ENCODE measurements at places on chromosomes 16 and 17.

DNA sequence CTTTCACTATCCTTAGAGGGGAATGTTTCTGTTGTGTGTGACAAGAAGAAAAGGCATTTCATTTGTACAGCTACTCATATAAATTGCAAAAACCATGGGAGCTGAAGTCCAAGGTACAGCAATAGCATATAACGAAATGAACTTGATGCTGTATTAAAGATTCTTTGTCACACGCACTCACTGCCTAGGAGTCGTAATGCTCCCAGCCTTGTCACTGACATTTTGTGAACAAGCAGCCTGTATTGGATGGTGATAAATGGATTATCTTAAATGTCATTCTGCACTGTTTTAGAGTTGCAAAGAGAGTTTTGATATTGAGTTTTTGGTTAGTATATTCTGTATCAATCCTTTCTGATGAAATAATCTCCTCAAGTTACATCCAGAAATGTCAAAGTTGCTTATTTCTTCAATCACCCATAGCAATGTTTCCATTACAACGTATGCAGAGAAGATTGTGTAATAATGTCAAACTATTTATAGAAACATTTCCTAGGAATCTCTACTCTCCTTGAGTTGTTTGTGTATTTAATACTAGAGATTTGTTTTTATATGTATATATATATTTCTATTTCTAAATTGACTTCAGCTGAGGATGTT, 270.6 kb downstream of the FTO start:
- DNase-seq: no peak

DNA sequence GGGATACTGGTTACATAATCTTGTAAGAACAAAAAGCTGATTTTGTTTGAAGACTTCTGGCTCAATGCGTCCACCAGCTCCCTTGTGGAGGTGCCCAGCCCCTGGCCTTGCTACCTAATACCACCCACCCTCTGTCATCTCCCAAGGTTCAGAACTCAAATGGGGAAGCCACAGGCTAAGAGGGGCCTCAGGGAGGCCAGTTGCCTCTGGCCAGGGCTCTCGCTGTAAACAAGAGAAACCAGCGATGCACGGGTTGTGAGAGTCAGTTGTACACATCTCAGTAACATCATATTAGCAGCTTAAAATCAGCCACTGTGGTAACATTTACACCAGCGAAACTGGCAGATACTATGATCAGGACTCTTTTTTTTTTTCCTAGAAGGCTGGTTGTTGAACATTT, 6.0 kb downstream of the TEKT5 start:
- no peak for DNase-seq

DNA sequence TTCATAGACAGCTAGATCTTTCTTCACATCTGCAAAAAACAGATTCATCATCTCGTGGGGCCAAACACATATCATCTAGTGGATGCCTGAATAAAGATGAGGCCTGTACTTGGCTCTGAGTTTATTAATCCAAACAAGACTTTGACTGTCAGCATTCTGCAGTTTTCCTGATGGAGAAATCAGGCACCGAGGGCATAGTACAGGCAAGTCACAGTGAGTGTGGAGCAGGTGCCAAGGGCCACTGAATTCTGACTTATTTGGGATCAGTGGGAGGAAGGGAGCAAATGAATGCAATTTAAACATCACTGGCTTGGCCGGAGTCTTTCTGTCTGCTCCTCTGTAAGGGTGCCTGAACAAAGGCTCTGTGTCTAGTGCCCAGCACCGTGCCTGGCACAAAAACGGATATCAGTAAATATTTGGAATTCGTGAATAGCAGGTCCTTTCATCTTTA, 975 bp downstream of the CFAP20 start:
- no peak for DNase-seq

DNA sequence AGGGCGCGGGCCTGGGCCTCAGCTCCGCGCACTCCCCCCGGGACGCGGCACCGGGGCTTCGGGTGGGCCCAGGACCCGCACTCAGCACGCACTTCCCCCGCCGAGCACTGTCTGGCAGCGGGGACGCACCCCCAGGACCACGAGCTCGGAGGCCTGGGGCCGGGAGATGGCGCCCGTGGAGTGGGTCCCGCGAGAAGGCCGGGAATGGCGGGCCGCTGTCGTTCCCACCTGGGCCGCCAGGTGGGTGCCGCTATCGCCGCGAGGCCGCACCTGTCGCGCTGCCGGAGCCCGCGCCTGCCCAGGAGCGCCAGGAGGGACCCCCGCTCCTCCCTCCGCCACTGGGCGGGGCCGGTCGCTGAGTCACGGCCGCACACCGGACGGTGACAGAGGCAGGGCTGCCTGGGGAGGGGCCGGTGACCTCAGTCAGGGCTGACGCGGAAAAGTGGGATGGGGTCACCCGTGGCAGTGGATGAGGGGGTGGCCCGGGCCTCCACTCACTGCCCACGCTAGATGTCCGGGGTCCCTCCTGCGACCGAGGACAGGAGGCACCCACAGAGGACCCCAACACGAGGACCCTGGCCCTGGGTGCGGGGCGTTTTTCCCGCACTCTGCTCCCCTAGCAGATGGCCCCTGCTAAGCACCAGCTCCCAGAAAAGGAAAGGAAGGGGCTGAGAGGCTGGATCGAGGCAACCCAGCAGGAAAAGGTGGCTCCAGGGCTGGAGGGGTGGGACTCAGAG, 6.9 kb upstream of the ACTG1 start:
- DNase-seq: peak; percentile 71

DNA sequence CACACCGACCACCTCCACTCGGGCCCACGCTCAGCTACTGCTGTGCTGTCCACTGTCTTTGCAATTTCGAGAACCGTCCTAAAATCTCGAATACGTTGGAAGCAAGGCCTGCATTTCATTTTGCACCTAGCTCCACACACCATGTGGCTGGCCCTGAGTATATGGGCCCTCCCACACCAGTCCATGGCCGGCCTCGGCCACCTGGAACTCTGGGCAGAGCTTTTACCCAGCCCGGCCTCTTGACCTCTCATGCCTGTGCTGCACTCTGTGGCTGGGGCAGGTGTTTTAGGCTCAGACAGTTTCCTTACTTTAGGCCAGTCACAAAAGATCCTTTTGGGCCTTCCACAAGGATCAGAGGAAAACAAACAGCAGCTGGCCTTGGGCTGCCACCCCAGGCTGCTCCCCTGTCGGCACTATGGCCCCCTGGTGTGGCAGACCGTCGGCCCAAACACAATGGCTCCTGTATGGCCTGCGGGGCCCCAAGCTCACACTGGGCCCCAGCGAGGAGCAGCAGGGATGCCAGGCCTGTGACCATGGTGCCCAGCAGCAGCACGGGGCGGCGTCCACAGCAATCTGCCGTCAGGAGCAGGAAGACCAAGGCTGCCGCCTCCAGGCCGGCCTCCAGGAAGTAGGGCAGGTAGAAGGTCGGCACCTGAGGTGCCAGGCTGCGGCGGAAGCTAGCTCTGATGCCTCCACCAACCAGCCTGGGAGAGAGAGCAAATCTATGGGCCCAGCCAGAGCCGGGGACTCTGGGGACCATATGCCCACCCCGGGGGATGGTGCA, 2.5 kb downstream of the SLC22A31 start:
- no peak for DNase-seq

DNA sequence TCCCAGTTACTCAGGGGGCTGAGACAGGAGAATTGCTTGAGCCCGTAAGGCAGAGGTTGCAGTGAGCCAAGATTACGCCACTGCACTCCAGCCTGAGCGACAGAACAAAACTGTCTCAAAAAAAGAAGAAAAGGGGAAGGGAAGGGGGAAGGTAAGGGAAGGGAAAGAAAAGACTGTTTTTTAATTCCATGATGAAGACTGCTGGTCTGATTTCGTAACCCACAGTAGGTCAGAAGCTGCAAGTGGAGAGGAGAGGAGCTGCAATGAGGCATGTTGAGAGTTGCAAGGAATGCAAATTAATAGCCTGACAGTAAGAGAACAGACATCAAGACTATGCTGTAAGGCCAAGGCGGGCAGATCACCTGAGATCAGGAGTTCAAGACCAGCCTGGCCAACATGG, 33.3 kb downstream of the HELZ start:
- DNase-seq: no peak

- DNase-seq: no peak
Observed at GRCh38 chr16:76335180-76335974, 58.2 kb downstream of the CNTNAP4 start.

DNA sequence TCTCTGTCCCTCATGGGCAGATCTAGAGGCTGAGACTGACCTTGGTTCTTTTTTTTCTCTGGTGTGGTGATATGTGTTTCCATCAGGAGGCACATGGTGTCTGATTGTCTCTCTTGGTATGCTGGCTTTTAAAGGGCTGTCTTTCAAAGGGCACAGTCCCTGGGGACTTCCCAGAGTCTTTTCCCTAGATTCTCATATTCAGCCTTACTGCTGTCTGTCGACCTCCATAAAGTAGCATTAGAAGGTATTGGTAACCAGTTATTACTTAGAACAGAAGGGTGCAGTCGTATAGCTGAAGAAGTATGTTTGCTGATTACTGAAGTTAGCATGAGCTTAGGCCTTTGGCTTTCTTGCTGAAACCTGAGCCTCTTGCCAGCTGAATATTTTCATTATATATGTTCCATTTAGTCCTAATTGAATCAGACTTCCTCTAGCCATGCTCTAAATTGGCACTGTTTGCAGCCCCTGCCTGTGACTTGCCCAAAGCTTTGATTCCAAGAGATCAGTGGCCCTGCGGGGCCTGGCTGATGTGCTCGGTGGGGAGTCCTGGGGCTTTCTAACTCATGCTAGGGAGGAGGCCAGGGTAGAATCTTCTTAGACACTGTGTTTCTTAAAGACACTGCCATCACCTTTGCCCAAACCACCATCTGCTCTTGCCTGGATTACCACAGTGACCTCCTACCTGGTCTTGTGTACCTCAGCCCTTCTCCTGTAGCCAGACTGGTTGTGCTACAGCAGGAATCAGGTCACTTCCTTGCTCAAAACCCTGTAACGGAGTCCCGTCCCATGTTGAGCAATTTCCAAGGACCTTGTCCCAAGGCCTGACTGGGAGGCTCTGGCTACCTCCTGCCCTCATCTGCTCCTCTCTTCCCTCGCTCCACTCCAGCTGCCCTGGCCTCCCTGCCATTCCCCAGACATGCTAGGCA, 71.5 kb downstream of the WWP2 start:
- DNase-seq: no peak

DNA sequence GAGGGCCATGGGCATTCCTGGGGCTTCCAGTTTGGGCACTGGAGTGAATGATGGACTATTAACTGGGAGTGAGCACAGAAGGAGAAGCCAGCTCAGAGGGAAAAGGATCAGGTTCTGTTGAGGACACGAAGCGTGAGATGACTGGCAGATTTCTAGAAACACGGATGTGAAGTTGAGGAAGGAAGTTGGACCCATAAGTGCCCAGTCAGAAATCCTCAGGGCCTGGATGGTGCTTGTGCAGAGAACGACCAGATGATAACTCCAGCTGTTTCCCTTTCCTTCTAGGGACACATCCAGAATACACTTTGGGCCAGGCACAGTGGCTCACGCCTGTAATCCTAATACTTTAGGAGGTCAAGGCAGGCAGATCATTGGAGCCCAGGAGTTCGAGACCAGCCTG, 23.3 kb upstream of the ANKRD40CL start:
- no peak for DNase-seq

- no peak for DNase-seq
Observed at GRCh38 chr16:64172226-64172625, 949.6 kb downstream of the CDH11 start.

- DNase-seq: peak; percentile 78
Observed at GRCh38 chr17:82434216-82434565, 15.8 kb upstream of the OGFOD3 start.

DNA sequence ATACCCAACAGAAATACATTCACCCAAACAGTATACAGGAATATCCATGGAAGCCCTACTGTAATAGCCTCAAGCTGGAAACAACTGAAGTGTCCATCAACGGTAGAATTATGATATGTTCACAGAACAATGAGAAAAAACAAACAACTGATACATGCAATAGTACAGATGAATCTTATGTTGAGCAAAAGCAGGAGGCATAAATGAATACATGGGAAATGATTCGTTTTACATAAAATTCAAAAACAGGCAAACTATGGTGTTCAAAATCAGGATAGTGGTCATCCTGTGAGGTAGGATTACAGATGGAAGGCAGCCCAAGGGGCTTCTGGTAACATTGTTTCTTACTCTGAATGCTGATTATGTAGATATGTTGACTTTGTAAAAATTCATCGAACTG, 25.1 kb downstream of the RFFL start:
- no peak for DNase-seq

DNA sequence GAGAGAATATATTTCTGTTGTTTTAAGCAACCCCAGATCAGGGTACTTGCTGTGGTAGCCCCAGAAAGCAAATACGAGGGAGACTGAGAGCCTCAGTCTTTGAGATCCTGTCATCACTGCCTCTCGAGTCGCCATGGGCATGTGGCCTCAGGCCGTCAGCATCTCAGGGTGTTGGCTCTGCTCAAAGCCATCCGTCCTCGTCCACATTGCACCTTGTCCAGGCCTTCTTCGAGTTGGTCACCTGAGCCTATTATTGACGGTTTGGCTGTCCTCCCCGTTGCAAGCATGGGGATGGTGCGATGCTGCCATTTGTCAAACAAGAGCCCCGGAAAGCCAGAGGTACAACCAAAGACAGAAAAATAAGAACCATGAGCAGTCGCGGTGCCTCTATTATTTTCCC, 136.9 kb downstream of the IRF8 start:
- DNase-seq: no peak

GRCh38 chr17:81427173-81428120, 32.2 kb downstream of the BAHCC1 start:
- DNase-seq: no peak

DNA sequence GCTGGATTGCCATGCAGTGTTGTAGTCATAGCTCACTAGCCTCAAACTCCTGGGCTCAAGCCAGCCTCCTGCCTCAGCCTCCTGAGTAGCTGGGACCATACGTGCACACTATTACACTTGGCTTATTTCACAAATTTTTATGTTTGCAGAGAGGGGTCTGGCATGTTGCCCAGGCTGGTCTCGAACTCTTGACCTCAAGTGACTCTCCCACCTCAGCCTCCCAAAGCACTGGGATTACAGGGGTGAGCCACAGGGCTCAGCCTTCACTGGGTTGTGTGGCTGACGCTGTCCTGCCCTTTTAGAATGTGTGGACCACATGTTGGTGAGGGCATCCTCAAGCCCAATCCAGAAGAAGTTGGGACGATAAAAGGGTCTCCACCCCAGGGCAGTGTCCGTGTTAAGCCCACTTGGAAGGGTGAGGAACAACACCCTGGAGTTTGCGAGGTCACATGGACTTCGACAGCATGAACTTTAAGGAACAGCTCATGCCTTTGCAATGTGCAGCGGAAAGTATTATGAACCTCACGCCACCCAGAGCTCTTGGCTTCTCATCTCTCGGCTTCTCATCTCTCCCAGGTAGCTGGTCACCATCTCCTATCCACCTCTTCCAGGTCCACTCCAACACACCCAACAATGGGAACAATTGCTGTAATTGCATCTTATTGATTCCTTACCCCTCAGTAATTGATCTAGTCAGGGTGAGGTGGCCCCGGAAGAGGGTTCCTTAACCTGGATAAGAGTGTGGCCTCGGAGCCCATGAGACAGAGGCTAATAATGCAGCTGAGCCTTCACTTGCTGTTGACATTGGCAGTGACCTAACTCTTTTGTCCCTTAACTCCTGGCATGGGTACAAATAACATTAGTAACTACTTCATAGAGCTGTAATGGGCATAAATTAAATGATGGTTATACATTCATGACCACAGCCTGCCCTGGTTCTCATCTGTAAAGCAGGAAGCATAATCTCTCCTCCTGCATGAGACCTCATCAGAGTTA, 6.7 kb downstream of the FOXL1 start:
- no peak for DNase-seq

Measured in activated CD8-positive, alpha-beta memory T cell treated with anti-CD3 and anti-CD28 coated beads, Interleukin-2, amount 10 ng/mL, durations not matched to agents 7 days and 5 days (primary cell).